ENCODE measurements at places on chromosomes 4 and X. TPM values are rescaled to one million over a fixed set of nuclear protein-coding genes. Genes with fewer than 3 reads are reported as not detected.

Gene YY2
- 2.3 TPM for total RNA-seq

DNA sequence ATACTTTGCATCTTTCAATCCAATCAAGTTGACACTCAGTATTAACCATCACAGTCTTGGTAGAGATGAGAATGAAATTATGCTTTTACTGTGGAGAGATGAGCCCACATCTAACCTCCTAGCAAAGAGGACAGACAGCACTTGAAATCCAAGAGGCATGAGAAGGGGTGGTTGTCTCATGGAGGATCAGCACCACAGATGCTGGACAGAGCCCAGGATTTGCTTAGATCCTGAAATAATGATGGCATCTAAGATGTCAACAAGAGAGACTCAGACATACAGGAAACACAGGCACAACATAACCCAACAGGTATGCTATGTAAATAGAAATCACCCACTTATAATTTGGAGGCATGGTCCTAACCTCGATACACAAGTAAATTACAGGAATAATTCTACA, 74.3 kb upstream of the VCX2 start:
- H3K4me3 ChIP-seq, result no peak overlapping the region
- no peak overlapping the region for H3K27ac ChIP-seq
- no peaks in the 10 kb centered on the region for H3K4me1 ChIP-seq
- no peak for DNase-seq

Gene CYBB
- total RNA-seq, result 43.7 TPM

GRCh38 chr4:47713129-47713834, 124.6 kb downstream of the CORIN start:
- no peaks in the 10 kb centered on the region for H3K36me3 ChIP-seq
- H3K27ac ChIP-seq, result no peak overlapping the region
- no peaks in the 10 kb centered on the region for H3K27me3 ChIP-seq
- DNase-seq, result no peak
- H3K4me3 ChIP-seq, result no peak overlapping the region

Gene PTTG2
- 1.0 TPM for total RNA-seq

- no peaks in the 10 kb centered on the region for H3K4me1 ChIP-seq
- no peaks in the 10 kb centered on the region for H3K27me3 ChIP-seq
- H3K36me3 ChIP-seq, result no peaks in the 10 kb centered on the region
- DNase-seq, result no peak
These were observed 12.6 kb downstream of the NR0B1 start for GRCh38 chrX:30296408-30297254.

GRCh38 chr4:69070590-69070989, 25.7 kb upstream of the UGT2B7 start:
- H3K27ac ChIP-seq, result no peak overlapping the region
- DNase-seq, result no peak
- H3K27me3 ChIP-seq, result no peaks in the 10 kb centered on the region
- no peak overlapping the region for H3K4me3 ChIP-seq
- H3K4me1 ChIP-seq, result no peaks in the 10 kb centered on the region
- H3K36me3 ChIP-seq, result no peaks in the 10 kb centered on the region

GRCh38 chr4:93982255-93982654, 153.7 kb downstream of the ATOH1 start:
- H3K4me3 ChIP-seq, result no peak overlapping the region
- H3K4me1 ChIP-seq, result no peaks in the 10 kb centered on the region
- H3K27me3 ChIP-seq, result no peaks in the 10 kb centered on the region
- H3K36me3 ChIP-seq, result no peaks in the 10 kb centered on the region
- H3K27ac ChIP-seq, result no peak overlapping the region

Gene IGSF1
- 1.4 TPM for total RNA-seq

DNA sequence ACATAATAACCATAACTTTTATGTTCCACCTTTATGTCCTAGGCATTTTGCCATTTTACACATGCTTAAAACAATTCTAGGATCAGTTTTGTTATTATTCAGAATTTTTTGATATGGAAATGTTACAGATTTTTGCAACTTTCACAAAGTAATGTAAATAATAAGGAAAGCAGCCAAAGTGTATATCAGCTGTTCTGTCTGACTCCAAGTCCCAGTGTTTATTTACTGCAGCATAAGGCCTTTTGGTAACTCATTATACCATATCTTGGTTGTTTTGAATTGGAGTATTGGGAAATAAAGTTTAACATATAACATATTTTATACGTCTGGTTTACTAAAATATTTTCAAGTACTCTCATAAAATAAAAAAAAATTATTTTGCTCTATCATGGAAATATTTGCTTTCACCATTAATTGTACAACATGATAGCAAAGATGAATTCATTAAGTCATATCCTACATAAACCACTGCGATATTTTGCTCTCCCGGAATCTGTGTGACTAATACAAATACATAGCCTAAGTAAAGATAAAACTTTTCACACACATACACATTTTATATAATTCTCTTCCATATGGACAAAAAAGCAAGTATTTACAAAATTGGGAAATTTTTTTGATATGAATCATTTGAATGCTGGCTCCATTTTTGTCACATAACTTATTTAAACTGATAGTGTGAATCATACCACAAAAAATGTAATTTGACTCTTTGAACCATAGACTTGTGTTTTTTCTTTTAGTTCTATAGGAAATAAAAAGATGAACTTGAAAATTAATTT, 399.0 kb downstream of the PABPC4L start:
- H3K4me1 ChIP-seq, result no peaks in the 10 kb centered on the region
- H3K27me3 ChIP-seq, result no peaks in the 10 kb centered on the region
- H3K36me3 ChIP-seq, result no peaks in the 10 kb centered on the region
- no peak overlapping the region for H3K27ac ChIP-seq
- H3K4me3 ChIP-seq, result no peak overlapping the region

DNA sequence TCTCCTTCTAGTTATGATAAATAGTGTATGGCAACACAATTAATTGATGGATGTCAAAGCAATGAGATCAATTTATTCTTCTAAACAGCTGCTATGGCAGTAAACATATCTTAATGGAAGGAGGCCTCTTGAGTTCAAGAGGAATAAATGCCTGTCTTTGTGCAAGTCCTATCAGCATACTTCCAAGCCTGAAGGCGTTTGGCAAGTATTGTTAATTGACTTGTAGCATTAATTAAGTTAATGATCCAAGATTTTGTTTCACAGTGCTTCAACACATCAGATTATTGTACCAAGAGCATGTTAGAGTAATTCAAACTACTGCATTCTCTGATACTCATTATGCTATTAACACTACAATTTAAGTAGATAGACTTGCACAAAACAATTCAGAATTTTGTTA, 144.8 kb downstream of the FAT4 start:
- H3K36me3 ChIP-seq, result no peaks in the 10 kb centered on the region
- no peak for DNase-seq
- H3K4me3 ChIP-seq, result no peak overlapping the region
- H3K27ac ChIP-seq, result no peak overlapping the region

GRCh38 chr4:87967193-87967592, 8.3 kb upstream of the SPP1 start:
- H3K36me3 ChIP-seq, result no peaks in the 10 kb centered on the region
- no peaks in the 10 kb centered on the region for H3K27me3 ChIP-seq
- no peak overlapping the region for H3K27ac ChIP-seq
- no peak for DNase-seq
- H3K4me3 ChIP-seq, result no peak overlapping the region
- H3K4me1 ChIP-seq, result no peaks in the 10 kb centered on the region

Gene NLRP2B
- total RNA-seq, result not detected

- no peak for DNase-seq
- no peaks in the 10 kb centered on the region for H3K27me3 ChIP-seq
- no peaks in the 10 kb centered on the region for H3K36me3 ChIP-seq
- H3K4me3 ChIP-seq, result no peak overlapping the region
These were observed 214.2 kb downstream of the CLCN4 start for GRCh38 chrX:10370976-10371375.

GRCh38 chr4:133178956-133179355, 29.9 kb downstream of the PCDH10 start:
- H3K4me1 ChIP-seq, result no peaks in the 10 kb centered on the region
- H3K4me3 ChIP-seq, result no peak overlapping the region
- no peak overlapping the region for H3K27ac ChIP-seq

DNA sequence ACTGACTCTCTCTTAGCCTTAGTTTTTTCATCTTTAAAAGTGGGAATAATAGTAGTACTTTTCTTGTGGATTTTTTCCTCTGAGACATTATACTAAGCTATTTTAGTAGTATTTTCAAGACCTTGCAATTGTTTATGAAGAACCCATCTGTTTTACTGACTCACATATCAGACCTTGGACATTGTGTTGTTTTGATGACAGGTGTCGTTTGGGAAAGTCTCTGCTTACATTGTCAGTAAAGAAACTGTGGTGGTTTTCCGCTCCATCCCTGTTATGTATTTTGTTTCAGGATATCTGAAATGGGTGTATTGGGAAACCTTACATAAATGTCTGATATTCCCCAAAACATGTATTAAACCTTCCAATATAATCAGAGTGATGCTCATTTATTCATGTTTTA, 92.2 kb downstream of the STIM2 start:
- no peak for DNase-seq
- no peak overlapping the region for H3K27ac ChIP-seq
- no peaks in the 10 kb centered on the region for H3K27me3 ChIP-seq
- H3K4me1 ChIP-seq, result no peaks in the 10 kb centered on the region
- H3K4me3 ChIP-seq, result no peak overlapping the region
- no peaks in the 10 kb centered on the region for H3K36me3 ChIP-seq

DNA sequence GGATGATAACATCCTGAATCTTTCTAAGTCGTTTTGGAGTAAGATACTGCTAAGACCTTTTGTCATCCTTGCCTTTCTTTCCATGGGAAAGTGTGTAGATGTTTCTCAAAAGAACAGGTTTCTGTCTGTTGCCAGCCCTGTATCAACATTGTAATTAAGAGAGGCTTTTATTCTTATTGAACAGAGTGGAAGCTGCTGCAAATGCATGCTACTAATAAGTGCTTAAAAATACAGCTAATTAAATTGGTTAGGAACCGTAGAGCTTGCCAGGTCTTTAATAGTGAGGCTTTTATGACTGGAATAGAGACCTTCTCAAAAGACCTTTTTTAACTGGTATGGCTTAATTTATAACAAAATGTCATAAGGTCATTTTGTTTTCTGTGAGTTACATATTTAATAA, 34.4 kb downstream of the INTU start:
- no peaks in the 10 kb centered on the region for H3K4me1 ChIP-seq
- no peaks in the 10 kb centered on the region for H3K27me3 ChIP-seq
- H3K27ac ChIP-seq, result no peak overlapping the region
- no peaks in the 10 kb centered on the region for H3K36me3 ChIP-seq
- no peak overlapping the region for H3K4me3 ChIP-seq
